ENCODE measurements at places on chromosomes 7 and 10.

- no peak for DNase-seq
These were observed 37.2 kb downstream of the HTRA1 start for GRCh38 chr10:122498521-122498920.

DNA sequence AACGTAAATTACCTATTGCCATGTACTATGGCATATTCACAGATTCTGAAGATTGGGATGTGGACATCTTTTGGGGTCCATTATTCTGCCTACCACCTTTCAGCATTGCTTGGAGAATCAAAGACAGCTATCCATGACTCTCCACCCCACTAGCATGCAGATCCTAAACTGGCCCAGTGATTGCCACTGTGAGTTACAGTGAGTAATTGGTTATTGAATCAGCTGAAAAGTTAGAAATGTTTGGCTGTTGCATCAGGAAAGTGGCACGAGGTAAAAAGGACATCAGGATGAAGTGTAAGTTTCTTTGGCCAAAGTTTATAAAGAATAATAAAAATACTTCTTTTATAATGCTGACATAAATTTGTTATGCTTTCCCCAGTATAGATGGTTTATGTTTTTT, 148.2 kb upstream of the ETV1 start:
- no peak for DNase-seq

DNA sequence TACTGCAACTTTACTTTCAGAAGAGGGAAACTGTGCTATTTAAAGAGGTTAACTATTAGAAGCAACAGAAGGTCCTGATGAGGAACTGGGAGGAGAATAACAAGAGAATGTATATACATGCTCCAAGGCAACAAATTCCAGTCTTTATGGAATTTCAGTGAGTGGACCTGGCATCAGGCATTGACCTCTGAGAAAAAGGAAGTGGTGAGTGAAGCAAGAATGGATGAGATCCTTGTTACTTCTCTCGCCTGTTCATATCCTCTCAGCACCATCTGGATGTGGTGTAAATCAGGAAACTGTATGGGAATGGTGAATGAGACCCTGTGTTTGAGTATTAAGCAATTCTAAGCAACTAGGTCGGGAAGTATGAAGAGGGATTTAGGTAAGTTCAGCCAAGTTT, 30.3 kb upstream of the KBTBD2 start:
- DNase-seq, result no peak

- no peak for DNase-seq
These were observed 118.6 kb upstream of the CARD11 start for GRCh38 chr7:3162289-3162688.

DNA sequence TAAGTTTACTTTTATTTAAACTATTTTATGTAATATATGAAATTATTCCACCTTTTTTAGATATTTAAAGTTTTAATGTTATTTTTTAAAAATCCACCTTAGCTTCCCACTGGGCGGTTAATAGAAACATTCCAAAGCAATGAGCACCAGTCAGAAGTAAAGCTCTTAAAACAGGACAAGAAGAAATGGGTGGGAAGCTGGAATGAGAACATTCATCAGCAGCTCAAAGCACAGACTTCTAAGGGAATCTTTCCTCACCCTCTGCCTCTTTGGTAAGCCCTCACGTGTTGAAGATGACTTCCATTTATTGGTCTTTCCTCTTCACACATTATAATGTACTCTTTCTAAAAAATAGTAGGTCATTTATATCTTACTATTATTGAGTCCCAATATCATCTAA, 3.1 kb downstream of the AGMO start:
- DNase-seq, result no peak

All from activated CD4-positive, alpha-beta T cell treated with anti-CD3 and anti-CD28 coated beads, Interleukin-2, amount 50 U/mL, for 16 hours (primary cell).